ENCODE measurements at places on chromosomes 6 and 20. TPM values are rescaled to one million over a fixed set of nuclear protein-coding genes. Genes with fewer than 3 reads are reported as not detected.

ADTRP gene
- total RNA-seq, result 0.85 TPM

SLC12A5 gene
- total RNA-seq, result not detected

SENP6 gene
- total RNA-seq, result 54.4 TPM

SSTR4 gene
- 0.28 TPM for total RNA-seq

PFDN4 gene
- total RNA-seq, result 89.8 TPM

C6orf132 gene
- 3.4 TPM for total RNA-seq

CCN5 gene
- total RNA-seq, result 12.8 TPM

Measured in heart left ventricle (tissue), 16 donors.